Transverse colon (tissue), 4 donors: ENCODE measurements at places on chromosomes 12 and 14. TPM values are rescaled to one million over a fixed set of nuclear protein-coding genes. Genes with fewer than 3 reads are reported as not detected.

- DNase-seq, result no peak
Measured at GRCh38 chr14:36367985-36368774, 47.7 kb upstream of the MBIP start.

DNA sequence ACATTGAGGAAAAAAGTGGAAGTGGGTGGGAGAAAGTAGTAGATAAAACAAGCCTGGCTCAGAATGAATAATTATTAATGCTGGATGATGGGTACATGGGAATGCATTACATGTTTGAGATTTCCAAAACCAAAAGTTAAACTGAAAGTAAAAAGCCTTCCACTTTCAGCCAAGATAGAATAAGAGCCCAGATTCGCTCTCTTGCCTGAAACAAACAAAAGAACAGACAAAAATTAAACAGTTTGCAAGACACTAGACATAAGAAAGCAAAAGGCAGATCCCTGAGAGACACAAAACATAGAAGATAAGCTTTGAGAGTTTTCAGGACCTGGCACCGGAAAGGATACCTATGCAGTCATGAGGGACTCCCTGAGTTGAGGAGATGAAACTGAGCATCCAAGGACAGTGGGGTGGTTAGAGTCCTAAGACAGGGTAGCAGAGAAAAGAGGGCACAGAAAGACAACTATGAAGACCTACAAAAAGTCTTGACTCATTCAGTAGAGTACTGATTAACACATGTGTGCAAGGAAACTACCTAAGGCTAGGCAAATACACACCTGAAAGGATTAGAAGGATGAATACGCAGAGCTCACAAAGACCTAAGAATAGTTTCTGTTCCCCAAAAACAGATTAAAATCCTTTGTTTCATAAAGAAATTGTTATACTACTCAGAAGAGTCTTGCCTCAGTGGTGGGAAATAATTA is 54.1 kb downstream of the CEP83 start:
- no peak for DNase-seq

DNA sequence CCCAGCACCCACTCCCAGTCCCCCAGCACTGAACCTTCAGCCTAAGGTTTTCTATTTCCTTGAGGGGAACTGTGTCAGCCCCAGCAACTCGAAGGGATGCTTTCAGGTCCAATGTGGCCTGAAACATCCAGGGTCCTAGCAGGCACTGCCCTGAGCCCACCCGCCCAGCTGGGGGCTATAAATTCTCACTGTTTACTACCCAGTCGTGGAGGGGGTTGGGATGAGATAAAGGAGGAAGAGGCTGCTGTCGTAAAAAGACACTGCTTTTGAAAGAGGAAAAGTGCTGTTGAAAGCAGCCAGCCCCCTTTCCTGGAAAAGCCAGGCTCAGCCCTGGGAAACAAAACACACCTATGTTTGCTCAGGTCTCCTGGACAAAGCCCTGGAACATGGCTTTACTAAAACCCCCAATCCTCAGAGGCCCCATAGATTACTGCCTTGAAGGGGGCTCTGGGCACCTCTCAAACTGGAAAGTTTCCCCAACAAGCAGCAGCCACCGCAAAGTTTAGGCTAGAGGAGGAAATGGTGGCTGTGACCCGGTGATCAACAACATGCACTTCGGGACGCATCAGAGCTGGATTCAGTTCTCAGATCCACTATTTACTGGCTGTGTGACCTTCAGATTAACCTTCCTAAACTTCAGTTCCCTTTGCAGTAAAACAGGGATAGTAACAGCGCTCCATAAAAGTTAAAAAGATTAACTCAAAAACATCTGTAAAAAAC is 51.0 kb downstream of the ACTN1 start:
- no peak for DNase-seq

The MAP3K9 gene
- 12.7 TPM for total RNA-seq

DNA sequence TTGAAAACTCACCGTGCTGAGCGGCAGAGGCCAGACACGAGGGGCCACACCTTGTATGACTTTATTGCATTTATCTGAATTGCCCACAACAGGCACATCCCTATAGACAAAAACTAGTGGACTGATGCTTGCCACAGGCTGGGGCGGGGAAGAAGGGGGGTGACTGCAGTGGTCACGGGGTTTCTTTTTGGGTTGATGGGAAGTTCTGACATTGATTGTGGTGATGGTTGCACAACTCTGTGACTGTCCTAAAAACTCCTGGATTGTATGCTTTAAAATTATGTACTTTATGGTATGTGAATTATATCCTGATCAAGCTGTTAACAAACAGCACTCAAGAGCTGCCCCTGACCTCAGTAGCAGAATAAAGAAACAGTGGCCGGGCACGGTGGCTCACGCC is 25.7 kb downstream of the DHX37 start:
- no peak for DNase-seq

DNA sequence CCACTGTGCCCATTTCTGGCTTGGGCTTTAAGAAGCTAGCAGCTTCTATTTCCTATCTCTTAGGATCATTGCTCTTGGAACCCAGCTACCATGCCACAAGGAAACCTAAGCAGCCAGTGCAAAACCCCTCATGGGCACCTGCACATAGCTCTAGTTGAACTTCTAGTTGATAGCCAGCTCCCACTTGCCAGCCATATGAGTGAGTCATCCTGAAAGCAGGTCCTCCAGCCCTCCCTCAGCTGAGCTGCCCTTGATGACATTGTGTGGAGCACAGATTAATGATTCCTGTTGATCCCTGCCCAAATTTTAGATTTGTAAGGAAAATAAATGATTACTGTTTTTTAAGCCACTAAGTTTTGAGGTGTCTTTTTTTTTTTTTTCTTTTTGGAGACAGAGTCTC is 234.2 kb upstream of the FBXO33 start:
- no peak for DNase-seq

DNA sequence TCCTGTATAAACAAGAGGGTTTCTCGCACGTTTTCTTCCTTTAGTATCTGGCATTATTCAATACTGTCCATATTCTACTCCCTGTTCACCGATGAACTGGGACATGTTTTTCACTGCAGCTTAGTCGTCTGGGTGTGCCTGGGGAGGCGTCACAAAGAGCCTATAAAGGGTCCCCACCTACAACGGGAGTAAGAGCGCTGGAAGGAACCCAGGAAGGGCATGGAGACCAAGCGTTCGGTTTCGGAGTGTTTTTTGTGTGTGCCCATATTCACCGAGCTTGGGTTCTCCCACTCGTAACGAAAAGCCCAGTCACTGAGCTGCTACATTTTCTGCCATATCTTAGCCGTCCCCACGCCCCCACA is 592 bp upstream of the USP15 start:
- DNase-seq, result no peak

DNA sequence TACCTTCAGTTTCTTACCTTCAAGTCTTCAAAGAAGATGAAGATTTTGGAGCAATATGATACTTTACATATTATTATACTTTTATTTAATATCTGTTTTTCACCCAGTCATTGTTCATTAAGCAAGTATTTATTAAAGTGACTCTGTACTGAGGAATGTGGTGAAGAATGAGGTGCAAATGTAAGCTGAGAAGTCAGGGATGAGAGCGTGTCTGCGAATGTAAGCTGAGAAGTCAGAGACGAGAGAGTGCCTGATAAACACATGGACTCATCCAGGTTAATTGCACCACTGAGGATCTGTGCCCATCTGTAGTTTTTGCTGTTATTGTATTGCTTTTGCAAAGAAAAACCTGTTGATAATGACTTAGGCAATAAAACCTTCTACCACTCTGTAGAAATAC is 211.9 kb upstream of the FAR2 start:
- no peak for DNase-seq

GRCh38 chr12:15268927-15269552 is 47.8 kb upstream of the RERG start:
- peak; percentile 17 for DNase-seq

DNA sequence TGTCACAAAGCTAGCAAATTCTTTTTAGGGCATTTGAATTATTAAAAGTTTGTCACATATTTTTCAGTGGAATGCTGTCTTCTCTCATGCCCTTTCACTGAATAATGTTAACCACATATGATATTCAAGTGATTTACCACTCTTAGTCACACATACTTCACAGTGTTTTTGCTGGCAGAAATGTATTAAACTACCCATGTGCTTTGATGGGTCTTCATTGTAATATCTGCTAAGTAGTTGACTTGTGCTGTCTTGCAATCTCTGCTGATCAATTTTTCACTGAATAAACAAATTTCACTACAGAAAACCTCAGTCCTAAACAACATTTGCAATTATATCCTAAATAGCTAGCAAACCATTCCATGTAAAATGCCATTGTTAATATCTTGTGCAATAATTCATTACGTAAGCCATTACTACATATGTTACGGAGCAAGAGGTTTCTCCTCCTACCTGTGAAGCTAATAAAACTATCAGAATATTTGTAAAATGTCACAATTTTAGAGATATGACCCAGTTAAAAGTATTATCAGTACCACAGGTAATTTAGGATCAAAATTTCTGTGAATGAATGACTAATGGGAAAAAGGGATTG is 64.6 kb upstream of the LMO3 start:
- no peak for DNase-seq

- DNase-seq, result peak; percentile 69
Measured at GRCh38 chr12:104358353-104359003, 54.9 kb downstream of the EID3 start.

DNA sequence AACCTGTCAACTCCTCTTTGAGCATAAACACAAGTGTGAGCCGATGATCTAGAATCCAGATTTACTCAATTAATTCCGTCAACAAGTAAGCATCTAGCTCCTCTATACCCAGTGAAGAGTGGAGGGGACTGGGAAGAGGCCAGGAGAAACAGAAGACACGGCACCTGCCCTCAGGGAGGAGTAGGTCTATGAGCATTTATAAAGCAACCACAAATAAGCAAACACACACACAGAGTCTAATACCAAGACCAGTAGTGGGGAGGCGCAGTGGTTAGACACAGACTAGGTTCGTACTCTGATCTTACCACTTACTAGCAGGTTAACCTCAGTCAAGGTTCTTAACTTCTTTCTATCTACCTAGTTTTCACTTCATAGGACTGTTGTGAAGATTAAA is 5.9 kb upstream of the FOXN3 start:
- no peak for DNase-seq

The LRIG3 gene
- 106 TPM for total RNA-seq

- no peak for DNase-seq
Measured at GRCh38 chr12:116087399-116087798, 190.1 kb downstream of the MED13L start.

- no peak for DNase-seq
Measured at GRCh38 chr14:106021832-106022231, 495.4 kb downstream of the TMEM121 start.

The IL25 gene
- not detected for total RNA-seq

GRCh38 chr14:52266782-52267181 is 716 bp upstream of the PTGDR start:
- DNase-seq, result no peak

The HNRNPC gene
- 207 TPM for total RNA-seq

GRCh38 chr12:15731940-15732339 is 57.2 kb downstream of the EPS8 start:
- no peak for DNase-seq

The TEX52 gene
- not detected for total RNA-seq

DNA sequence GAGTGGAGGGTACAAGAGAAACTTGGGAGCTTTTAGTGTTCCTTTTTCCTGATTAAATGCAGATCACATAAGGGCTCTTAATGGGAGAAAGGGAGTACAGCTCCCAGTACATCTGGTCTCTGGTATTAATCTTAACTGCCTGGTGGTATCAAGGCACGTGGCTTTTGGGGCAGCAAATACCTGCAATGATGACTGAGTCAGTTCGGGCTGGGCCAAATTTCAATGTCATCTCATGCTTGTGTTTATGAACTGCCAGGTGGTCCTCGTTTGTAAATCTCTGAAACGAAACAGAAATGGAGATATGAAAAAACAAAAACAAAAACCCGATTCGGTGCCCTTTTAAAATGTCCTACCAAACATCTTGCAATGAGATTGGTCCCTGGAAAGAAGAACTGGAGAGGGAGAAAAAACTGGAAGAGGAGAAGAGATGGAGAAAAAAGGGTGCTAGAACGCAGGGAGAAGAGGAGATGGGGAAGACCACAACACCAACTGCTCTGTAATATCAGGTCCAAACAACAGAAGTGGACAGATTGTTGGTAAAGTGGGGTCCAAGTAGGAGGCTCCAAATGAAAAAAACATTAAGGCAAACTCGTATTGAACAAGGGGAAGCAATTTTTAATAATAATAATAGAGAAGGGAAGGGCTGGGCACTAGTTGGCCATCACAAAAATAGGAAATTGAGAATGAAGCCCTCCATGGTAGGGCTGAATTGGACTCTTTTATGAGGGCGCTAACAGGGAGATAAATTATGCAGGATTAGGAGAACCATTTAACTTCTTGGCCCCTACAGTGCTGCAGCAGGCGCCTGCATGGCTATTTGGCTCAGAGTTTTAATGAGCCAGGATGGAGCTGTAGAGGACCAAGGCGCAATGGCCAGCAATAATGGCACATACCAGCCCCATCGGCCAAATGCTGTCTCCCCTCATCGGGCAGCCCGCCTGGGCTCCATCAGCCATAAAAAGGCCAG is 45.4 kb upstream of the NPFF start:
- DNase-seq, result no peak

- no peak for DNase-seq
Measured at GRCh38 chr14:76950055-76951020, 78.2 kb downstream of the IRF2BPL start.

DNA sequence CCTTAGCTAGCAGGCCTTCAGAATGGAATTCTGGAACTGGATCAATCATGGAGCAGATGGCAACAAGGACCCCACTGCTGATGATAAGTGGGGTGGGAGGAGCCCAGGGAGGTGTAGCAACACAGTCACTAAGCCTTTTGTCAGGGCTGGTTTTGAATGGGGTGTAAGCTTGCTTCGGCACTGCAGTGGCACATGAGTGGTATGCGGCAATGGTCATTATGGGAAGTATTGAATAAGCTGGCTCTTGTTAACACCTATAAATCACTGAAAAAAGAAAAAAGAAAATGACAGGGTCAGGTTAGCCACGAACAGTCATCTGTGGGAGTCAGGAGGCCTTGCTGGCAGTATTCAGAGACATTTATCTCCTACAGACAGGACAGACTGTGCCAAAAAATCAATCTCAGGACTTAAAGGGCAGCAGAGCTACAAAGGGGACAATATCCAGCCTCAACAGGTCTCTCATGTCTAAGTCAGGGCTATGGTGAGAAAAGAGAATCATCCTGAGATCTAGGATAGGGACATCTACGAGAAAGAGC is 19.1 kb downstream of the CDKL1 start:
- DNase-seq, result no peak

GRCh38 chr12:50221228-50222008 is 54.2 kb upstream of the CERS5 start:
- no peak for DNase-seq

The PXMP2 gene
- 114 TPM for total RNA-seq

DNA sequence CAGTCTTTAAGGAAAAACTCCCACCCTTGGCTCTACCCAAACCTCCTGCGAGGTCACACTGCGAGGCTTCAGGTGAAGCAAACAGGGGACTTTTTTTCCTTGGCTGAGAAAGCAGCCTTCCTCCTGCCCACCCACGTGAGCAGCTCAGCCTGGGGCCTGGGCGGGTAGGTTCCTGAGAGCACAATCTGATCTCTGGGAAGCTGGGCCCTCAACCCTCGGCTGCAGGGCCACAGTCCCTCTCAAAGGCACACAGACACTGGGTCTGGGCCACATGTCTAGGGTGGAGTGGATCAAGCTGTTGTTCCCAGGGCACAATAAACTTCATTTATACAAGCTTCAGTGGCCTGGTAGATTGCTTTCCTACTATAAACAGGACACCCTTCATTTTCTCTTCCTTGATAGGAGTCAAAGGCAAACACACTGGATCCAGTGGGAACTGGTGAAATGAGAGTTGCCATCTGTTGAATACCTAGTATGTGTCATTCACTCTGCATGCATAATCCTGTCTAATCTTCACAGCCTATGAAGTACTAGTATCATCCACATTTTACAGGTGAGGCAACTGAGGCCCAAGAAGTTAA is 41.3 kb upstream of the PNMA1 start:
- peak; percentile 77 for DNase-seq

The GPR68 gene
- total RNA-seq, result 0.80 TPM

GRCh38 chr14:94050231-94050880 is 24.2 kb downstream of the OTUB2 start:
- DNase-seq, result no peak
